ENCODE measurements at places on chromosomes 4 and X.

DNA sequence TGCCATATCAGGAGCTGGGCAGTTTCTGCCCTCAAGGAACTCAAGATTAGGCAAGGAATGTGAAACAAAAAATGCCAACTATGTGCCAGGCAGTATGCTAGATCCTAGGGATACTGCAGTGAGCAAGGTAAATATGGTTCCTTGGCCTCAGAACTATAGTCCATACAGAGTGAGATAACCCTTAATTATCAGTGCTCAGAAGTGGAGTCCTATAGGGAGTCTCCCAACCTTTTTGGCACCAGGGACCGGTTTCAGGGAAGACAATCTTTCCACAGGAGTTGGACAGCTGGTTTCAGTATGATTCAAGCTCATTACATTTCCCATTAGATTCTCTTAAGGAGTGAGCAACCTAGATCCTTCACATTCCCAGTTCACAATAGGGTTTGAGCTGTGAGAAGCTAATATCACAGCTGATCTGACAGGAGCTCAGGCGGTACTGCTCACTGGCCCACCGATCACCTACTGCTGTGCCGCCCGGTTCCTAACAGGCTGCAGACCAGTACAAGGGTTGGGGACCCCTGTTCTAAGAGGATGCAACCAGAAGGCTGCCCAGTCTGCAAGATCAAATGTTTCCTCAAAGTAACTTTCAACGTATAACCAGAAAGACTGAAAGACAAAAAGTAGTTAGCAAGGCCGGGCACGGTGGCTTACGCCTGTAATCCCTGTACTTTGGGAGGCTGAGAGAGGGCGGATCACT lies 1.7 kb upstream of the SRP72 start:
- DNase-seq: no peak

- no peak for DNase-seq
Measured at GRCh38 chr4:150178161-150178560, 99.9 kb downstream of the DCLK2 start.

- no peak for DNase-seq
Measured at GRCh38 chr4:42048394-42048793, 58.1 kb downstream of the SLC30A9 start.

DNA sequence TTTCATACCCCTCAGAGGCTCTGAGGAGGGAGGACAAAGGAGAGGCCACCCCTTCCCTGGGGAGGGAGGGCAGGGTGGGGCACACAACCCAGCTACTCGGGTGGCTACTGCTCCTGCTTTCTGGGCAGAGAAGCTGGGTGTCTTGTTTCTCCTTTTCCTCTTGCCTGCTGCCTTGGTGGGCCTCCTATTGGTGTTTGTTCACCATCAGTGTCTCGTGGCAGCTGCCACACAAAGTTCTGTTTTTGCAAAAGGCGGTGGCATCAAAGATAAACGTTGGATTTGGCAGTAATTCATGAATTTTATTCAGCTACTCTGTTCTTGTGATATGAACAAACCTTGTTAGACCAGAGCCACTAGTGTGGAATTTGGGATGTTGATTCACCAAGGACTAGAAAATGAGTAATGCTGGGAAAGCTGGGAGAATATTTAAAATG lies 153.0 kb upstream of the SCML1 start:
- no peak for DNase-seq

DNA sequence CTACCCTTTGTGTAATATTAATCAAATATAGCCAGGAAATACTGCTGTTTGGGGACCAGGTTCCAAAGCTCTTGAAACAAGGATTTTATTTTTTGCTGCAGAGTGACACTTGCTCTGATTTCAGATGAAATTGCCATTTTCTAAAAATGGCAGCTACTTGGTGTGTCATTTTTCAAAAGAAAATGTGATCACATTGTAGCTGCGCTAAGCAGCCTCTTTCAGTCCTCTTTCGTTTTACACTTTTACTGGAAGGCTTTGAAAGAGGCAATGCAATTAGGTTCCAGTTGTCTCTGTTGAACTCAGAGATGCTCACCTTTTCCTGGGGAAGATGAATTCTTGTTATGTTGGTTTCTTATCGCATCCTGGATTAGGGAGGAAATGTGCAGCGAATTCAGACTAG lies 85.1 kb downstream of the CT47B1 start:
- no peak for DNase-seq

DNA sequence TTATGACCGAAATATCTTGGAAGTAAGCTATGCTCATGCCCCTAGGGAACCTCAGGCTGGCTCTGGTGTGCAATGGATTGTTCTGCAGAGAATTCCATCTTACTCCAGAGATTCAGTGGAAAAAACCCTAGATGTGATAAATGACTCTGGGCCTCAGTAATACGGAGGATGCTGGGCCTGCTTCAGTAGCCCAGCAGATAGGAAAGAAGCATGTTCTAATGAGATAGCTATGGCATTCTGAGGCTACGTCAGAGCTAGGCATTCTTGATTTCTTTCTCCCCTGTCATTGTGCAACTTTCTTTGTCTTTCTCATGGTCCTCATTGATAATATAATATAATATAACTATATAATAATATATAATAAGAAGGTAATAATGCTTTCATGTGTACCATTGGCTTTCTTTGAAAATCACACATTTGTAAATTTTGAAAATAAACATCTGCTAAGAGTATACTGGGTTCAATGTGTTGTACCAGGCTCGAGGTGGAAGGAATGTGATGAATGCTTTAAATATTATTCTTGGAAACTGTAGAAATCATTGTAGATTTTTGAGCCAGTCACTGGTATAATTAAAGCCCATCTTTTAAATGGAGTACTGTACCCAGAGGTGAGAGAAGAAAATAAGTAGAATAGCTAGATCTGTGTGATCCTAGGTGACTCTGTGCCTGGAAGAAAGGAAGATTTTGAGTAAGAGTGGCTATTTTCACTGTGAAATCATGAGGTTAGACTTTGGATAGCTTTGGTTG lies 152.0 kb downstream of the IL15 start:
- no peak for DNase-seq

DNA sequence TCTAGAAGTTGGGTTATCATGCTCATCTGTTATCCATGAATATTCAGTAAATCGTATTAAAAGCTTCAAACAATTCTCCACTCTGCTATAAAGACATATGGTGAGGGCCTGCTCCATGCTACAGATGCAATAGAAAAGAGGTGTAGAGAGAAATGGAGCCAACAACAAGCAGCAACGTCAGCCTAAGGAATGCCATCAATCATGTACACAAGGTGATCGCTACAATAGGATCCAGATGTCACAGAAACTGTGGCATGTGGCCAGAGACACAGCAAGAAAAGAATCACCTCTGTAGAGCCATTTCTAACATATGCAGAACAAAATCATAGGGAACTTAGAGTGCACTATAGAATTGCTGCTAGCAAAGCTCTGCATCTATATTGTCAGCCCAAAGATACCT lies 1188.1 kb downstream of the PCDH7 start:
- DNase-seq: no peak
